Kidney capillary endothelial cell (primary cell): ENCODE measurements at places on chromosomes 6 and 20.

DNA sequence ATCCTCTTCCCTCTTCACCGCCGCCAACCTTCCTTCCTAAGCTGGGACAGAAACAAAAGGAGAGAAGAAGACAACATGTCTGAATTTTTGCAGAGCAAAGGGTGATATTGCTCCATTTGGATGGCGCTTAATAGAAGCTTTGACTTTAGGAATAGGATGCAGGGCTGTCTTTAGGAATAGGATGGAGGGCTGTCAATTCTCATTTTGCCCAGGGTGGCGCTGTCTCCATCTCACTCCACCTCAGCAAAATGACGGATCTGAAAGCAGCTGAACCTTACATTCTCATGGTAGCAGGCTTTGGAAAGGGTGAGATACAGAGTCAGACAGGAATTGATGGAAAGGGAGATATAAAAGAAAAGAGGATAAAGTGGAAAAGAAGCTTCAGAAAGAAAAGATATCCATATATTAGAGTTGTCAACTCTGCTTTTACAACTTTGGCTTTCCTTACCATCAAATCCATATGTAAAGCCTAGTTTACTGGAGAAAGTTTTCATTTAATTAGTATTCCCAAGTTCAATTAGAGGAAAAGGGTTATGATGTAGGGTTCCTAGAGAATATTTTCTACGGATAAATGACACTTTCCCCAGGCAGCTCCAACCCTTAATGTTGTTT, 2.4 kb downstream of the MTCL3 start:
- DNase-seq, result peak; percentile 73

DNA sequence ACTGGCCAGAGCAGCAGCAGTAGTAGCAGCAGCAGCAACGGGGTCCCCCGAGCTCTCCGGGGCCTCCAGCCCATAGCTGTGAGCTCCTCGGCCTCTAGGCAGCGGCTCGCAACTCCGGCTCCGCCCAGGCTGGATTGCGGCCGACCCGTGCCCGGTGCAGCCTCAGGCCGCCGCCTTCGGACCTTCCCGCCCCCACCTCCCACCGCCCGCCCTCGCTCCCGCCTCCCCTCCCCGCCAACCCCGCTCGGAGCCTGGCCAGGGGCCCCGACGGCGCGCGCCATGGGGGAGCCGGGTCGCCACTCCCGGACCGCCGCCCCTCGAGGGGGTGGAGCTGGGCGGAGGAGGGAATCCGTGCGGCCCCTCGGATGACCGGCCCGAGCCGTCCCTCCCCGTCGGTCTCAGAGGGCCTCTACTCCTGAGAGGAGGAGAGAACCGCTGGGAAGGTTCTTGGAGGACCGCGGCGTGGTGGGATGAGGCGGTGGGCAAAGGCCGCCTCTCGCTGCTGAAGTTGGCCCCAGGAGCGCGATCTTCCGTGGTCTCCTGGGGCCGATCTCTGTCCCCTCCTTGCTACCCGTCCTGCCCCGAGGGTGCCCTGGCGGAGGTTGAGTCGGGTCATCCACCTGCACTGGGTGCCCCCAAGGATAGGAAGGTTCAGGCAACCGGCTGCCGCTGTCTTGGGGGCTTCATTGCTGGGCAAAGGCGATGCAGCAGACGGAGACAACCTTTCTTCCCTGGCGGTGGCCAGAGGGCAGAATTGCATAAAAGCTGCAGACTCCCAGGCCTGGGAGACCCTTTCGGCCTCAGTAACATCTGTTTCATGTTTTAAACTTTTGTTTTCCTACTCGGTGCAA, at the start of gene ADAM33:
Gene ADAM33, minus strand, starts transcription at position 80 of the 851 bp plus-strand sequence. Its CDS starts 6 bp downstream, at position 74.
- no peak for DNase-seq

DNA sequence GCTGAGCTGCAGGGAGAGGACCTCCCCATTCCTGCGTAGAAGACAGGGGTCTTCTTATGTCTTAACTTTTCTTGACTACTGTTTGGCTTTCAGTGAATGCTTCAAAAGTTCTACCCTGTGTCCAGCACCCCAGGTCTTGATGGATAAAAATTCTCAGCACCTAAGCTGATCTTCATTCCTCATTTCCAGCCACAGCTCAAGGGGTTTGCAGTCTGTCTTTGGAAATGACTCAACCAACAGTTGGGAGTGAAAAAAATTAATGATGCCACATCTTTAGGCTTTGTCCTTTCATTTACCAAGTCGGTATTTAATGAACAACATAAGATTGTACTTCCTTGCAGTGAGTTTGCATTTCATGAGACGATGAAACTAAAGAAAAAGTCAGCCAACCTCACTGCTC, 40.3 kb downstream of the PRDM1 start:
- no peak for DNase-seq

GRCh38 chr6:124699038-124699437, 263.2 kb upstream of the RNF217 start:
- DNase-seq, result no peak

DNA sequence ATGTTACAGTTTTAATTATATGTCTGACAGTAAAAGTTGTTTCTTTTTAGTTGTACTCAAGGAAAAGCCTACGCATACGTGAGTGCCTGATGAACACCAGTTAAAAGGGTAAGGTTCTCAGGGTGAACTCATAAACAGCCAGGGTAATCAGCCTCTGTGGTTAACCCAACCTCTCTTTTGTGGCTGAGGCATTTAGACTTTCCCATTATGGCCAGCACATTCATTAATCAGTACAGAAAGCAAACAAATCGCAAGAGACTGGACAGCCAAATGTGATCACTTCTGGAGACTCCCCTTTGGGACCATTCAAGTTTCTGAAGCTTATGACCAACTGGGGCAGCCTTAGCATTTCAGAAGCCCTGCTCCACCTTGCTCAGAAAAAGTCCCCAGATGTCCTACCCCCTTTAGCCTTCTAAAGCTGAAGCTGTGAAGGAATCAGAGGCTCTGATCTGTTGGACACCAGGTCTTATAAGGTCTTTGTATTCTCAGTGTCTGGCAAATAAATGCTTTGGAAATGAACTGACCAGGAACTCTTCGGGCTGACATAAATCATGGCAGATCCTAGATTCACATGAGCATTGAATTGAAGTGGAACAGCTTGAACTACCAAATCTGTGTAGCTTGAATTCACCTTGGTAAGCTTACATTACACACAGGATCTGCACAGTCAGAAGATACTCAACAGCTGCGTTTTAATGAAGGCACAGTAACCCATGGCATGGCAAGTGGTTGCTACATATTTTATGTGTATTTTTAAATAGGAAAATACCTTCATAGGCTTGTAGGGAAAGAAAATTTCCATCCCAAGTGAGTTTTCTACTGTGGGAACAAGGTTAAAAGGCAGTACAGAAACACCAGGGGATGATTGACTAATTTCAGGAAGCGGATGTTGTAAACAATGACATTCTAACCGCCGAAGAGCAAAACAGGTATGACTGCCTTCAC, 18.7 kb downstream of the IL20RA start:
- no peak for DNase-seq

GRCh38 chr6:110949679-110950285, 8.7 kb upstream of the GTF3C6 start:
- no peak for DNase-seq

DNA sequence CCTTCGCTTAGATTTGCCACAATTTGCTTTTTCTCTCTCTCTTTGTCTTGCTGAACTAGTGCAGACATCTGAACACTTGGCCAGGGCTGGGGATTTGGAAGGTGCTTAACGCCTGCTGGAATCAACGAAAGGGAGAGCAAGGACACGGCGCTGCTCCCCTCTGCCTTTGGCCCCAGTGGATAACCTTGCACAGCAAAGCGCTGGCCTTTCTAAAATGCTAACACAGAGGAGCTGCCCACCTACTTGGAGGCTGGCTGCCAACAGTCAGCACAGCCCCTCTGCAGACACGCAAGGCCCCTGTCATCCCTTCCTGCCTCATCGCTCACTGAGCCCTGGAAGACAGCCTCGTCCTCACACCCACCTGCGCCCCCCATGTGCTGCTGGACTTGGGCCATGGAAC, 37.5 kb downstream of the C20orf203 start:
- DNase-seq, result no peak

DNA sequence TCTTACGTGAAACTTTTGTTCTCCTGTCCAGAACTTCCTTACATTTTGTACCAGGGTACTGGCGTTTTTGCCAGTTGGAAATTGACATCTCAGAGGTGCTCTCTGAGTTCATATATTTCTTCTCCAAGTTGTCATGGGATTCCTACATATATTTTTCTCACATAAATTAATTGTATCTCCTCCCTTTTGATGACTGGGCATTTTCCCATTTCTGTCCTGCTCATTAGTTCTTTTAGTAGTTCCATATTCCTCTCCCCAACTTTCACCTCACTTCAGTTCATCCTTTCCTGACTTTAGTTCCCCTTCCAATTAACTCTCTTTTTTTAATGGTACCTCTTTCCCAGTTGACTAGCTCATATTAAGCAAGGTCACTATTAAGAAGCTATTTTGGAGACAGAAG, 10.8 kb downstream of the ZKSCAN8 start:
- DNase-seq, result no peak

GRCh38 chr20:37505263-37506151, 15.5 kb upstream of the NNAT start:
- no peak for DNase-seq

GRCh38 chr6:158290659-158291058, 21.6 kb upstream of the TULP4 start:
- DNase-seq, result no peak

DNA sequence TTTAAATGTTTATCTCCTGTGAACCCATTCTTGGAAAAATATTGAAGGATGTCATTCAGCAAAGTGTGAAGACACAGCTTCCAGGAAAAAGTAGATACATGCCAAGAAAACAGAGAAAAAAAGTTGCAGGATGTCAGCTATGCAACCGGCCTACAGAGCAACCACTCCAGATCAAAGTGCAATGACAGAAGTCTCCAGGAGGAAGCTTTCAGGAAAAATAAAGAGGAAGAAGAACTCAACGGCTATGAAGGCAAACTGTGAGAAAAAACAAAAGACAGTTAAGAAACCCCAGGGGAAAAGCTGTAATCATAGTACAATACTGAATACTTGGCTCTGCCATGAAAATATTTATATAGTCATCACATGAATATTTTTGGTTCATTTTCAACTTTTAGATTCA, 30.6 kb downstream of the REPS1 start:
- no peak for DNase-seq

- DNase-seq, result no peak
Measured at GRCh38 chr6:54533567-54533966, 225.3 kb downstream of the TINAG start.

DNA sequence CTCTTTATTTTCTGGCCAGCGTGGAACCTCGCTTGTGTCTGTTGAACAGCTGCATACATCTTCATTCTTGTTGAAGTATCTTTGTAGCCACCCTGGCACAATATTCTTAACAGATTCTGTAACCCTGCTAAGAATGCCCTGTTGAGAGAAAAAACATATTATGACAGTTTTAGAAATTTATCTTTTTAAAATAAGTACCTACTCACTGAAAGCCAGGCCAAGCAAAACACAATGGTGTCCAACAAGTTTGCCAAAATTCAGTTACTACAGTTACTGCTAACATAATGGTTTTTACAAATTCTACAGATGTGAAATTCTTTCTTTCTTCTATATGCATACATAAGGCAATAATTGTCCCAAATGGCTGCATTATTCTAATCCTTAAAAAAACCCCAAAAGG, 18.2 kb downstream of the NUP153 start:
- DNase-seq, result no peak

DNA sequence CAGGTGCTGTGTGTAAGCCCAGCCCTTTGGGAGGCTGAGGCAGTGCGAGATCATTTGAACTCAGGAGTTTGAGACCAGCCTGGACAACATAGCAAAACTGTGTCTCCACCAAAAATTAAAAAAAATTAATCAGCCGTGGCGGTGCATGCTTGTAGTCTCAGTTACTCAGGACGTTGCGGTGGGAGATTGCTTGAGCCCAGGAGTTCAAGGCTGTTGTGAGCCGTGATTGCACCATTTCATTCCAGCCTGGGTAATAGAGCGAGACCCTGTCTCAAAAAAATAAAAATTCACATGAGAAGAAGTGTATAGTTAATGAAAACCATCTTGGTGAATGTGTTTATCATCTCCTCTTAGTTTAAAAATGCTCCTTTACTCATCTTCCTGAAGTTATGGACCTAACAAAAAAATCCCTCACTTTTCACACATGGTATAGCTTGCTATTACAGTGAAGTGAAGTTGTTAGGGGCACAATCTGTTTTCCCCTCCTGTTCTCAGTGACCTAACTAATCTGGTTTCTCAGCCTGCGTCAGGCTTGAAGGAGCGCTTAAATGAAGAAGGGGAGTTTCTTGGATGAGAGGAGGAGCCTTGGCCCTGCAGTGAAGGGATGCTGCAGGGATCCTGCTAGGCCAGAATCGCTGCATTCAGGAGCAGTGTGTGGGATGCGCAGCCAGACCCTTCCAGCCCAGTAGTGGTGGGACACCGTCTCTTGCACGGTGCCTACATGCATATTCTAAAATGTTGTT, 45.3 kb downstream of the JARID2 start:
- DNase-seq, result no peak

GRCh38 chr20:48171071-48171470, 385.8 kb upstream of the SULF2 start:
- no peak for DNase-seq

- no peak for DNase-seq
Measured at GRCh38 chr20:41436679-41437078, 70.1 kb upstream of the EMILIN3 start.

DNA sequence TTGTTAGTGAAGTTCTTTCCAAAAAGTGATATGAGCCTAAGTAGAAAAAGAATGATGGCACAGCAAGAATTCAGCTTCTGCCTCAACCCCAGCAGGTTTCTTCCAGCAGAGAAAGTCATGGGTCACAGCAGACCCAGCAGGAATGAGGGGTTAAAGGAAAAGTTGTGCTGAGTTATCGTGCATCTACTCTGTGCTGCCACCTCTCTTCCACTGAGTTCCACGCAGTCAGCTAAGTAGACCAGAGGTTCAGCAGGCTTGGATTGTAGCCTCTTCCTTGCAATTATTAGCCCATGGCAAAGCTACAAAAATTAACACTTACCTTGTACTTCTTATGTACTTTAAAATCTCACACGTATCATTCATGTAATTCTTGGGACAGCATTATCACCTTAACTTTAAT, 510.8 kb downstream of the PTPRT start:
- DNase-seq, result no peak

DNA sequence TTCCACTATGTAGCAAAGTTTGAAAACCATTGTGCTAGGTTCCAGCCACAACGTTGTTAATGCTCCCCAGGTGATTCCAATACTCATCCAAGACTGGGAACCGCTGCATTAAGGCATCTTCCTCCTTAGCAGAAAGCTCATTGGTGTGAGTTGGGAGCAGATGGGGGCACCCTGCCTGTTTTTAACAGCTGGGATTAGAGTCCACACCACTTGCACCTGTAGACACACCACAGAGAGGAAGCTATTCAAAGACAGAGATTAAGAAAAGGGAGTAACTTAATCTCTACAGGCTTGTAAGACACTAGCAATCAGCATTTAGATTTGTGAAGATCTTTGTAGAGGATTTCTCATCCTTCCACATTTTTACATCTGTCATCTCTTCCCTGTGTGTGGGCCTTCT, 333.9 kb upstream of the SOX4 start:
- no peak for DNase-seq
